Hippocampal formation (tissue), 2 donors: ENCODE measurements at places on chromosomes 5 and 9.

- DNase-seq, result no peak
Observed at GRCh38 chr5:38666668-38667498, 110.4 kb upstream of the LIFR start.

- DNase-seq, result no peak
Observed at GRCh38 chr9:8428389-8428788, 628.8 kb upstream of the DMAC1 start.

GRCh38 chr5:92946546-92946945 is 634.5 kb downstream of the NR2F1-AS1 start:
- DNase-seq, result no peak

- DNase-seq, result no peak
Observed at GRCh38 chr5:1660511-1660910, 136.8 kb upstream of the LPCAT1 start.
